ENCODE measurements at places on chromosomes 2 and 18.
A peak's percentile ranks its signal among the peaks of the same experiment; 100 is the strongest.

DNA sequence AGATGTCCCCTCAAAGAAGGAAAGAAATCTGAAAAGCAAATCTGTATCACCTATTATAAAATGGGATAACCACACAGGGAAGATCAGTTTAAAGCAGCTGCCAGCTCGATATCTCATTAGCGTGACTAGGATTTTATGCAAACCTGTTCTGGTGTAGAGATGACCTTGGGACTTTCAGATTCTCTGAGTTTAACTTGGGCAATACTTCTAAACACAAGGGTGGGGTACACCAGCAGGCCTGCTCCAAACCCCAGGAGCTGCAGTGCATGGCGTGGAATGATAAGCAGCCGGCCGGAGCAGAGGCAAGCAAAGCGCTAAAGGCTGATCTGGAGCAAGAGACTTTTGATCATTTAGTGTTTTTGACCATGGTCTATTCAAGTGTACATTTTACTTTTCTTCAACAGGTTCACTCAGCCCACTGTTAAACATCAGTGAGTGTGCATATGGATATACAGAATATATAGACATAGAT, 4.7 kb downstream of the SERTAD2 start:
- no peak for DNase-seq

GRCh38 chr2:210681491-210681890, 125.1 kb downstream of the CPS1 start:
- DNase-seq: peak; percentile 89

DNA sequence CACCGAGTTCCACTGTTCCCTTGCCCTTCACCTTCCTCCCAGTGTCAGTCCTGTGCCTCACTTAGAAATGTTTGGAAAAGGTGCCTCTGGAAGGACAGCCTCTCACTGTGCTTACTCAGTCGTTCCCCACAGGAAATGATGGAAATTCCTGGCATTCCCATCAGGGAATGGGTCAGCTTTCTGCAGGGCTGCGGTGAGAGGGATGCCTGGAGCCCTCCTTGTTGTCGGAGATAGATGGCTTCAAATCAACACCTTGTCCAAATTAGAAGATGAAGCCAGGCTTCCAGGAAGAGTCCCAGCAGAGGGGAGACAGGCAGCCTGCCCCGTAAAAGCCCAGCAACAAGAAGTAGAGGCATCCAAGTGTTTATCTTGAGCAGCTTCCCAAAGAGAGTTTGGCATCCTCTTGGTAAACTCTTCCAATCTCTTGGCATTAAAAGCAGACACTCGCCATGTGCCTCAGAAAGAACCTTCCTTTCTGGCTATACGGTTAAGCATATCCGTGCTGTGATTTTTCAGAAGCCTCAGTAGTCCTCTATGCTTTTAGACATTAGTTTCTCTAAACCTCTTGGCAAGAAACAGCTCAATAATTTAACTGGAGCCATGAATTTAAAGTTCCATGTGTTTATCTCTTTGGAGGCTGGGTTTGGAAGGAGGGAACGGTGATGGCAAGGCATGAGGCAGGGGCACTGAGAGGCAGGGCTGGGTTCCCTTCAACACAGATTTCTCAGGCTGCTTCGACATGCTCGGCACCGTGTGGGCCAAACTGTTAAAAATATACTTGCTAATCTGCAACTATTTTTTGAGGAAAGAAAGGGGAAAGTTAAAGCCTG, 25.1 kb downstream of the COLEC12 start:
- no peak for DNase-seq

DNA sequence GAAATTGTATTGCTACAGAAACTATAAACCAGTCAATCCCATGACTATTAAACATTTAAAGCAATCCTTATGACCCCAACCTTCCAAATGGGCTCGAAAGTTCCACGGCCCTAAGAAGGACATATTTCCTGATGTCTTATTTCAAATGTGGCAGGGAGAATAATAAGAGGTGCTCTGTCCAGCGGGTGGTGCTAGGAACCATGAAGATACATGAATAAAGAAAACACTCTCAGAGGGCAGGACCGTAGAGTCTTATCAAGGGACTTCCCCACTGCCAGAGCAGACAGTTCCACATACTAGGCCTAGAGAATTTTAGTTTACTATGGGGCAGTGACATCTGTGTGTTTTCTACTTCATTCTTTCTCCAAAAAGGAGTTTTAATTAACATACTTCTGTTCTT, 187.1 kb upstream of the PIK3C3 start:
- no peak for DNase-seq

GRCh38 chr2:220466251-220466691, 838.8 kb downstream of the SLC4A3 start:
- no peak for DNase-seq

GRCh38 chr2:68412127-68412819, 47.2 kb downstream of the PLEK start:
- DNase-seq: no peak

DNA sequence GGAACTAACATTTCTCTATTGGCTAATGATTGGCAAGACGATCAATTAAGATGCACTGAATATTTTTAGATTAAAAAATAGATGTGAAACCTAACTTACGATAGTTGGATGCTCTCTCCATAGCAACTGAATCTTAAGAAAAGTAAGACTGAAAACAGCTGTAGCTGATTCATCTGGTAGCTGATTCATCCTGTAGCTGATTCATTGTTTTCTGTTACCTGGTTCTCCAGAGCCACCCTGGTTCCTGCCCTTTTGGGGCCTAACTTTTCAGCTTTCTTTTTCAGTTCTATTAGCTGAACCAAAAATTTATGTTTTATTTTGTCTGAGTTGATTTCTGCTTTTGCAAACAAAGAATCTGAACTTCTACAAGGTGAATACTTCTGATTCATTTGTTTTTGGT, 22.7 kb upstream of the SPR start:
- DNase-seq: no peak

- DNase-seq: peak; percentile 16
Observed at GRCh38 chr2:205024822-205025518, 479.7 kb downstream of the PARD3B start.

DNA sequence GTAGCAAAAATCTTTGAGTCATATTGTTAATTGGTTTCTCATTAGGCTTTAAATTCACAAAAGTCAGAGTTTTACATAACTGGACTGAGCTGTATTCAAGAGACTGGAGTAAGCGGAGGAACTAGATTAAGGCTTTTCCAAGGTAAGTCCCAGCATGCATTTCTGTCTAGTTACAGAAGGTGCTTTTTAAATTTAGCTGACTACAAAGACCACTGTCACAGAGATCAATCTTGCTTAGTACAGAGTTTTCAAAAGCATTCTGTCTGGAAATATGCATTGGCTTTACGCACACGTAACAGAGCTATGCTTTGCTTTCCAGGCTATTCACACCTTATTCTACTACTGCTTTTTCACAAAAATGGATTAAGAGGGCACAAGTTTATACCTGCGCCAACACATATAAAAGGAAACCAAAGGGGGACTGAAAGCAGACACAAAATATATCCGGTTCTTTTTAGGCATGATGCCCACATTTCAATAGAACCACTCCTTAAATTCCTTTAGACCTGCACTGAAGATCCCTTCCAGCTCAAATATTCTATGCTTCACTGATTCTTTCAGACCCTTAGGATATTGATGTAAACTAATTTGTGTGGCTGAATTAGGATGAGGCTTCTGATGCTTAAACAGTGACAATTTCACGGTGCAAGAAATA, 560.7 kb upstream of the CRIM1 start:
- no peak for DNase-seq

GRCh38 chr2:24972315-24972961, 683 bp upstream of the DNAJC27 start:
- no peak for DNase-seq

DNA sequence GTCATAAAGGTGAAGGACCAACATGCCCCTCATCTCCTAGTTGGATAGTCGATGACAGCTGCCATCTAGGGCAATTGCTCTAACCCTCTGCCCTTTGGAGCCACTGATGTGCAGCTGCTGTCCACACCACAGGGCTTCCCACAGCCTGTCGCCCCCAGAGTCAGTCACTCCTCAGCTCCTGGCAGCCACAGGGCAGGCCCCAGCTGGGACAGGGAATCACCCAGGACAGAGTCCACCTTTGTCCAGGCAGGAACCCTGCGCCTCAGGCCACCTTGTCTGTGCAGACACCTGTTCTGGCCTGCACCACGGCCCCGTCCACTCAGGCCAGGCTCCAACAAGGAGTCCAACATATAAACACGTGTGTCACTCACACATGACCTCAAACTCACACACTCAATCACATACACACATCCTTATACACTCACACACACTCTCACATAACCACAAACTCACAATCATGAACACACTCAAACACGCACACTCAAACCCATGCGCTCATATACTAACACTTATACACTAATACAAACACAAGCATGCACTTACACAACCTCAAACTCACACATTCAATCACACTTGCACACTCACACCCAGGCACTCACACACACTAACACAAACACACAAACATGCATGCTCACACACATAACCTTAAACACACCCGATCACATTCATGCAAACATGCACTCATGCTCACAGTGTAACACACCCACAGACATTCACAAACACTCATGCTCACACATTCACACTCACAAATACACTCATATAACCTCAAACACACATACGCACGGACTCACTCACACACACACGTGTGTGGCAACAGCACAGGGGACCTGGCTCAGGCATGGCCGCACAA, 29.7 kb downstream of the HDAC4 start:
- no peak for DNase-seq

- no peak for DNase-seq
Observed at GRCh38 chr2:32051836-32052439, 11.4 kb upstream of the SPAST start.

- no peak for DNase-seq
Observed at GRCh38 chr2:14942987-14943386, 310.5 kb downstream of the LRATD1 start.

- DNase-seq: no peak
Observed at GRCh38 chr18:36325846-36326245, 28.3 kb downstream of the FHOD3 start.

GRCh38 chr18:36942264-36942663, 113.3 kb downstream of the KIAA1328 start:
- DNase-seq: no peak

- no peak for DNase-seq
Observed at GRCh38 chr2:19321946-19322345, 36.5 kb downstream of the OSR1 start.

DNA sequence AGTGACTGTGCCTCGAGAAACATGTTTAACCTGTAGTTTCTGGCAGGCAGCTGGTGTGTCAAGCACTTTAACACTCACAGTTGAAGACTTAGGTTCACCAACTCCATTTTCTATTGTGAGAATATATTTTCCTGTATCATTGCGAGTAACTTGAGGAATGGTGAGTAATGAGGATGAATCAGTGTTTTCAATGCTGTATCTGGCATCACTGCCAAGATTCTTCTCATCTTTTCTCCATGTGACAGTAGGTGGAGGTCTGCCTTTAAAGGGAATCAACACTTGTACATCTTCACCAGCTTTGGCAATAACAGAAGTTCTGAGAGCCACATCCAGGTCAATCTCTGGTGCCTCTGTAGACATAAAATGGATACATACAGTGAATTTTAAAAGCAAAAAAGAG, 72.8 kb downstream of the PLEKHA3 start:
- DNase-seq: no peak

DNA sequence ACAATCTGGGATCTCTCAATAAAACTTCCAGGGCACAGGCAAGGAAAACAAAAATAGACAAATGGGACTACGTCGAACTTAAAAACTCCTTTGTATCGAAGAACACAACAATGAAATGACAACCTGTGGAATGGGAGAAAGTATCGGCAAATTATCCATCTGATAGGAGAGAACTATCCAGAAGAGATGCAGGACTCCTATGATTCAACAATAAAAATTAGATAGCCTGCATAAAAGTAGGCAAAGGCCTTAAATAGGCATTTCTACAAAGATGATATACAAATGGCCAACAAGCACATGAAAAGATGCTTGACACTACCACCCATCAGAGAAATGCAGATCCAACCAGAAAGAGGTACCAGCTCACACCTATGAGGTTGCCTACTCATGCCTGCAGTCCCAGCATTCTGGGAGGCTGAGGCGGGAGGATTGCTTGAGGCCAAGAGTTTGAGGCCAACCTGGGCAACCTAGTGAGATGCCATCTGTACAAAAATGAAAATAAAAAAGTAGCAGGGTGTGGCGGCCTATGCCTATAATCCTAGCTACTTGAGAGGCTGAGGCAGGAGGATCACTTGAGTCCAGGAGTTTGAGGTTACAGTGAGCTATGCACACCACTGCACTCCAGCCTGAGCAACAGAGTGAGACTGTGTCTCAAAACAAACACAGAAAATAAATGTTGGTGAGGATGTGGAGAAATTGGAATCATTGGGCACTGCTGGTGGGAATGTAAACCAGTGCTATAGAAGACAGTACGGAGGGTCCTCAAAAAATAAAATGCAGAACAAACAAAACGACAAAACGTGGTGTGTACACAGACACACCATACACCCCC, 21.6 kb downstream of the TWIST2 start:
- DNase-seq: no peak

DNA sequence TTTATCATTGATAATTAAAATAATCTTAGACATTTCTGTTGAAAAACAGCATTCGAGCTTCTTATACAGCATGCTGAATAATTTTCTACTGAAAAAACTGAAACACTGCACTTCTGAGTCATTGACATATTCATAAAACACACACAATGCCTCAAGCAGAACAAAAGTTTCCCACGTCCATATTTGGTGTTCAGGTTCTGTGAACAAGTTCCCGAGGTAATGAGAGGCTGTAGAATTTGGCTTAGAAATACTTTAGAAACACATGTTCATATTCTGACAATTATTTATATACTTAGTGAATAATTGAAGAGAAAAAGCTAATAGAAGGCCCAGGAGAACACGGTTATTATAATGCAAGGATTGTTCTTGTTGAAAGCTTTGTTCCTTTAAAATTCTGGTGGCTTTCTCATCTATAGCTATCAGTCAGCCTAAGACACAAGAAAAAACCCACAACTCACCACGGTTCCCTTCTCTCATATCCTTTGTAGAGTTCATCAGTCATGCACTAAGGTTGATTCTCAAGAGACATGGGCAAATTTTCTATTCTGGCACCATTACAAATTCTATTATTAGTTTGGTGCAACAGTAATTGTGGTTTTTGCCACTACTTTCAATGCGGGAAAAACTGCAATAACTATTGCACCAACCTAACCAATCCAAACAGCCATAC, 194.4 kb downstream of the TMX3 start:
- no peak for DNase-seq

DNA sequence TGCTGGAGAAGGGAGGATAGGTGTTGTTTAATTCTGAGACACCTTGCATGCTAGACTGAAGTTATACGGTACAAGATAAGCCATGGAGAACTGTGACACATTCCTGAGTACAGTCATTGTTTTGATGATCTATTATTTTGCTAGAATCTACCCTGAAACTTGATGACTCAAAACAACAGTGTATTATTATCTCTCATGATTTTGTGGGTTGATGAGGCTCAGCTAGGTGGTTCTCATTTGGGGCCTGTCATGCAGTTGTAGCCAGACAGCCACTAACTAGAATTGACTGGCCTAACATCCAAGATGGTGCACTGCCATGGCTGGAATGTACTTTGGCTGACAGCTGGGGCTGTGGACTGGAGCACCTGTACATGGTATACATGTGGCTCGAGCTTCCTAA, 5.4 kb upstream of the IL1R1 start:
- DNase-seq: no peak
